ENCODE measurements at places on chromosomes 3 and 15. TPM values are rescaled to one million over a fixed set of nuclear protein-coding genes. Genes with fewer than 3 reads are reported as not detected.

DNA sequence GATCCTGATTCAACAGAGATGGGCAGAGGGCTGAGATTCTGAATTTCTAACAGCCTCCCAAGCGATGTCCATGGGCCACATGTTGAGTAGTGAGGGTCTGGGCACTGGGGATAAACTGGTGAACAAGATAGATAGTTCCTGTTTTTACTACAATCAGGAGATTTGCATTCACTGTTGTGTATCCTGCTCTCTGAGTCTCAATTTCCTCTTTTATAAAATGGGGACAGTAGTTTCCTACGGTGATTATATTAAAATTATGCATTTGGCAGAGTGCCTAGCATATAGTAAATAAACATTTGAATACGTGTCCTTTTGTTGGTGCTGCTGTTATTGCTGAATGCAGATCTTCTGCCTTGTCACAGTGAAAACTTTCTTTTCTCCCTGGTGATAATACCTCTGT, 102.5 kb downstream of the MYH15 start:
- no peak overlapping the region for H3K27ac ChIP-seq
- peaks cover 9% of the 10 kb centered on the region for H3K4me1 ChIP-seq
- no peaks in the 10 kb centered on the region for H3K36me3 ChIP-seq
- no peak for DNase-seq
- peaks cover 6% of the 10 kb centered on the region for H3K27me3 ChIP-seq
- H3K4me3 ChIP-seq: no peak overlapping the region

DNA sequence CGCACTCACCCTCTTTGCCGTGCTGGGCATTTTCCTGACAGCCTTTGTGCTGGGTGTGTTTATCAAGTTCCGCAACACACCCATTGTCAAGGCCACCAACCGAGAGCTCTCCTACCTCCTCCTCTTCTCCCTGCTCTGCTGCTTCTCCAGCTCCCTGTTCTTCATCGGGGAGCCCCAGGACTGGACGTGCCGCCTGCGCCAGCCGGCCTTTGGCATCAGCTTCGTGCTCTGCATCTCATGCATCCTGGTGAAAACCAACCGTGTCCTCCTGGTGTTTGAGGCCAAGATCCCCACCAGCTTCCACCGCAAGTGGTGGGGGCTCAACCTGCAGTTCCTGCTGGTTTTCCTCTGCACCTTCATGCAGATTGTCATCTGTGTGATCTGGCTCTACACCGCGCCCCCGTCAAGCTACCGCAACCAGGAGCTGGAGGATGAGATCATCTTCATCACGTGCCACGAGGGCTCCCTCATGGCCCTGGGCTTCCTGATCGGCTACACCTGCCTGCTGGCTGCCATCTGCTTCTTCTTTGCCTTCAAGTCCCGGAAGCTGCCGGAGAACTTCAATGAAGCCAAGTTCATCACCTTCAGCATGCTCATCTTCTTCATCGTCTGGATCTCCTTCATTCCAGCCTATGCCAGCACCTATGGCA, 41.1 kb upstream of the CSTA start:
- no peak overlapping the region for H3K4me3 ChIP-seq
- H3K27me3 ChIP-seq: peaks cover 11% of the 10 kb centered on the region
- no peaks in the 10 kb centered on the region for H3K36me3 ChIP-seq
- peaks cover 2% of the 10 kb centered on the region for H3K4me1 ChIP-seq

DNA sequence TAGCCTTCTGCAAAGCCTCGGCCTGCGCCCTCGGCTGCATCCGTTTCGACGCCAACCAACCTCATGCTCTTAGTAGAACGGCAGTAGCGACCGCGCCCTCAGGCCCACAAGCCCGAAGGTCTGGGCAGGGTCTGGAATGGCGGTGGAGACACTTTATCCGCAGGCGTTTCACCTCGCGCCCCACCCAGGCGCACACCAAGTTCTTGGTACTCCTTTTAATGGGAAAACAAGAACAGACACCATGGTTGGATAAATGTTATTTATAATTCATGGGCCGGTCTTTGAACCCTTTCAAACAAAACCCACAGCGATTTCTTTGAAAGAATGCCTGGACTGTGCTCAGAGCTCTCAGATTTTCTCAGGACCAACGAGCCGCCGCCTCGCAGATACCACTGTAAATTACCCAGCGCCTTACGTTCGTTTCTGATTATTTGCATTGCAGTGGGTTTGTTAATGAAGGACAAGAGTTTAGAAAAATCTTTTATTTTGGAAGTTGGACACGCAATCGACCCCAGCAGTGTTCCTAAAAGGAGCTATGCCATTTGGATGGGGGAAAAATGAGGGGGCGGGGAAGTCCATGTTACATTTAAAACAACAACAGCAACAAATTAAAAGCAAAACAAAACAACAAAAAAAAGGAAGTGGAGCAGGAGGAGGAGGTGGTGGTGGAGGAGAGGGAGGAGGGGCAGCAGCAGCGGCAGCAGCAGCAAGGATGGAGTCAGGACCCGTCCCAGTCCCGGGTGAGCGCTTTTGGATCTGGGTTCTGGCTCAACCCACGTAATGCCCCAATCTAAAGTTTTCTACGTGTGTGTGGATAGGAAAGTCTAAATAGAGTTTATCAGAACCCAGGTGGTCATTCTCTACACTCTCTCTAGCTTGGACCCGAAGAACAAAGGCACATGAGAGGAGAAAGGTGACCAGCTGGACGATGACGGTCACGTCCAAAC, 993 bp upstream of the ISL2 start:
- peak overlapping the region; percentile 91 for H3K4me3 ChIP-seq
- H3K27me3 ChIP-seq: peaks cover 64% of the 10 kb centered on the region
- H3K36me3 ChIP-seq: peaks cover 2% of the 10 kb centered on the region
- peak overlapping the region; percentile 80 for H3K27ac ChIP-seq
- DNase-seq: peak; percentile 55
- peaks cover 39% of the 10 kb centered on the region for H3K4me1 ChIP-seq

GRCh38 chr3:143475981-143476380, 356.4 kb downstream of the CHST2 start:
- no peak for DNase-seq
- no peaks in the 10 kb centered on the region for H3K4me1 ChIP-seq
- H3K4me3 ChIP-seq: no peak overlapping the region
- H3K36me3 ChIP-seq: no peaks in the 10 kb centered on the region

Gene INKA1
- 1.3 TPM for total RNA-seq

Gene FRMD5
- 0.26 TPM for total RNA-seq

GRCh38 chr15:76153241-76154197, 93.7 kb downstream of the TMEM266 start:
- H3K4me1 ChIP-seq: peaks cover 8% of the 10 kb centered on the region
- no peak overlapping the region for H3K27ac ChIP-seq
- no peaks in the 10 kb centered on the region for H3K36me3 ChIP-seq
- H3K27me3 ChIP-seq: peaks cover 7% of the 10 kb centered on the region

DNA sequence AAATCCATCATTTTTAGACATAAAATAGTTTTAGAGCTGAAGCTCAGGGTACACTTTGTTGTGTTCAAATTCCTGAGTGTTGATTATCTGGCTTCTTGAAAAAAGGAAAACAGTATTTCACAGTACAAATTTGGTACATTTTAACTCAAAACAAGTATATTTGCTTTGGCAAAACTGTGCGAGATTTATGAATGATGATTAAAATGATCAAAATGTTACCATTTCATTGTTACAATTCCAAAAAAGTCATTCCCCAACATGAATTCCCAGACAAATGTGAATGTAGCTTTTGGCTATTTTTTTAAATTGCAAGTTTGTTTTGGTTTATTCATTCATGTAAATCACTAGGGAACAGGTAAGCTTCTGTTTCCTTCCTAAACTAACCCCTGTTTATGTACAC, 347.4 kb upstream of the DCBLD2 start:
- no peak overlapping the region for H3K27ac ChIP-seq
- H3K36me3 ChIP-seq: no peaks in the 10 kb centered on the region
- no peak for DNase-seq
- no peak overlapping the region for H3K4me3 ChIP-seq
- H3K27me3 ChIP-seq: no peaks in the 10 kb centered on the region

GRCh38 chr15:58043192-58043903, 22.2 kb downstream of the ALDH1A2 start:
- no peaks in the 10 kb centered on the region for H3K36me3 ChIP-seq
- H3K4me3 ChIP-seq: no peak overlapping the region
- DNase-seq: no peak
- no peaks in the 10 kb centered on the region for H3K4me1 ChIP-seq

Gene COL6A5
- not detected for total RNA-seq

DNA sequence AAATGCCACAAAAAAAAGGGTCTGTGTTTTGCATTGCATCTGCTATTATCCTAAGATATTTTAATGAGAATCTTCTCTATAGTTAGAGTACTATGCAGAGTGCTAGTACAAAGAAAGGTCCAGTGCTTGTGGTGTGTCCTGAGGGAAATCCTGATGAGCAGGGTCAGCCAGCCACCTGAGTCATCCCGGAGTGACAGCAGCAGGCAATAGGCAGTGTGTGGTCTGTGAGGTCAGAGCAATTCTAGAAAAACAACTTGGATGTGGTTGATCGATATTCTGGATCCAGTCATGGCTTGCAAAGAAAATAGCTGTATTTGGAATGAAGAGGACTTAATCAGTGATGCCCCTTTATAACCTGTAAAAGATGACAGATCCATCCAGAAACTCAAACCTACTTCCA, 119.2 kb downstream of the CTNNB1 start:
- no peaks in the 10 kb centered on the region for H3K36me3 ChIP-seq
- H3K27me3 ChIP-seq: no peaks in the 10 kb centered on the region
- no peak overlapping the region for H3K27ac ChIP-seq
- DNase-seq: no peak
- no peak overlapping the region for H3K4me3 ChIP-seq
- H3K4me1 ChIP-seq: no peaks in the 10 kb centered on the region

GRCh38 chr15:40944510-40945296, 8.6 kb upstream of the CHAC1 start:
- no peaks in the 10 kb centered on the region for H3K27me3 ChIP-seq
- no peaks in the 10 kb centered on the region for H3K36me3 ChIP-seq
- no peak overlapping the region for H3K4me3 ChIP-seq
- H3K4me1 ChIP-seq: peaks cover 26% of the 10 kb centered on the region
- H3K27ac ChIP-seq: no peak overlapping the region
- no peak for DNase-seq

DNA sequence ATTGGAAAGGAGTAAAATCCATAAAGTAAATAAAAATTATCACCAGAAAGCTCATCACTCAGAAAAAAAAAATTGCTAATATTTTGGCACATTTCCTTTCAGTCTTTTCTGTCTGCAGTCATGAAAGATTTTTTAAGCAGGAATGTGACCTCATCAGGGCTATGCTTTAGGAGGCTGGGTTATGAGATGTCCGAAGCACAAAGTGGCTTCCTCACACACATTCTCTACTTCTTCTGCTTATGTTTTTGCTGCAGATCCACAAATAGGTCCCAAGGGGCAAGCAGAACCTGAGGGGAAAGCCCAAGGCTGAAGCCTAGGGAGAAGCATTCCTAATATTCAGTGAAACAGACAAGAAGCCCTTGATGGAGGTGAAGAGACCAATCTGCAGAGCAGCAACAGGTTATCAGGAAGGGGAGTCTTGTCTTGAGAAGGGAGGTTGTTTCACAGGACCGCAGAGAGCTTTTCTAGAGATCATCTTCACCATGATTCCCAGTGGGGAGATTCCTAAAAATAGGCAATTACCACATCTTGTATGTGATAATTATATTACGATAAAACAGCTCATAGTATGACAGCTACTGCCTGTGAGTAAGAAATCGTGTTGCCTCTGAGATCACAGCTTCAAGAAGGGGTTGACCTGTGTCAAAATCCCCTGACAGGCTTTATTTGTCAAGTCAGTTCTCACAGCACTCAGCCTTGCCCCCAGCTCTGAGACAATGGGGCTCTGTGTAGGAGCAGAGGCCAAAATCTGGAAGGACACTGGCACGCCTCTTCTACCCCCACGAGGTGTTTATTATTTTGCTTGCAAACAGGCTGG, 60.5 kb downstream of the IGF2BP2 start:
- no peak overlapping the region for H3K4me3 ChIP-seq
- no peak for DNase-seq
- H3K27me3 ChIP-seq: peaks cover 52% of the 10 kb centered on the region
- peaks cover 5% of the 10 kb centered on the region for H3K4me1 ChIP-seq
- no peak overlapping the region for H3K27ac ChIP-seq

- H3K27ac ChIP-seq: no peak overlapping the region
- no peak overlapping the region for H3K4me3 ChIP-seq
- H3K4me1 ChIP-seq: peaks cover 11% of the 10 kb centered on the region
- peaks cover 55% of the 10 kb centered on the region for H3K27me3 ChIP-seq
- no peak for DNase-seq
- H3K36me3 ChIP-seq: no peaks in the 10 kb centered on the region
Observed at GRCh38 chr3:115626006-115626409, 2.7 kb downstream of the GAP43 start.

DNA sequence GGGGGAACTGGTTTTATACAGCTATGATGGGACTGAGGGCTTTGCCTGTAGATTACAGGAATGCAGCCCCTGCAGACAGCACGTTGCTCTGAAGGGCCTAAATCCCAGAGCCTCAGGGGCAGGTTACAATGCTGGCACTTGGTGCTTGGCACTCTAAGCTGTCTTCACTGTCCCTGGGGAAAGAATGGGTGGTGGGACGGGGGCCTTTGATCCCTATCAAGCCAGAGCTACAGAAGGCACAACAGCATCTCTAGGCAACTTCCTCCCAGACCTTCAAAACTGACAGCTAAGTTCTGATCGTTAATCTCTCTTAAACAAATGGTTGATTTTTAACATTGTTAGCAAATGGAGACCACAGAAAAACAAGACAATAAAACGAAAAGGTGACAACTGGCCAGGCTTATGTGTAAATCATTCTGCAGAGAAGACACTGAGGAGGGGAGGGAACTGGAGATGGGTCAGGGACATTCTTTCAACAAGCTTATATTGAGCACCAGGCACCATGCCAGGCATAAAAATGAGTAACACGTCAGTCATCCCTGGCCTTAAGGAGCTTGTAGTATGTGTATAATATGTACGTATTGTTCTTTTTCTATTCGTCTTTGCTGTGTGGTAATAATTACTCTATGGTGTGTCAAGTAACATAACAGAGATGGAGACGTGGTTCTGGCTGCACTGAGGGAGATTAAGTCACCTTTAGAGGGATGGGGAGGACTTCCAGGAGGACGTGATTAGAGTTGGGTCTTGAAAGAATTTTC, 49.1 kb downstream of the CA12 start:
- no peaks in the 10 kb centered on the region for H3K36me3 ChIP-seq
- no peaks in the 10 kb centered on the region for H3K27me3 ChIP-seq
- no peak for DNase-seq
- no peak overlapping the region for H3K27ac ChIP-seq

DNA sequence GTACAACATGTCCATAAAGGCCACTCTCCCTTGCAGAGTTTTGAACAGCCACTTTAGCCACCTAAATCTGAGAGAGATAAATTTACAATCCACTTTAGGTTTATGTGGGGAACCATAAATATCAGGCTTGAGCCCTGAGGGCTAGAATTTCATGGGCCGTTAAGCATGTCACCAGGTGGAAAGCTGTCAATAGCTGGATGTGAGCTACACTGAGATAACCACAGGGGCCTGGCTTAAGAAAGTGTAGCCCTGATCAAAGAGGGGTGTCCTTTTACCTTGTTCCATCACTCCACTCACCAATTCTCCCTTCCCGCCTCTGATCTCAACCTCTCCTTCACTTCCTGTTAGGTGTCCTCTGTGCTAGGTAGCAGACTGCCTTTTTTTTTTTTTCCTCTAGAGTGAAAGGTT, 172.8 kb upstream of the ICE2 start:
- no peak for DNase-seq
- peaks cover 37% of the 10 kb centered on the region for H3K4me1 ChIP-seq
- H3K36me3 ChIP-seq: no peaks in the 10 kb centered on the region
- no peak overlapping the region for H3K27ac ChIP-seq
